ENCODE measurements at places on chromosomes 1 and 21.

GRCh38 chr21:31395268-31395667, 51.2 kb upstream of the TIAM1 start:
- no peak for DNase-seq

GRCh38 chr1:41963636-41964035, 44.9 kb upstream of the HIVEP3 start:
- no peak for DNase-seq

- DNase-seq: no peak
Observed at GRCh38 chr1:83931658-83932253, 67.2 kb downstream of the TTLL7 start.

DNA sequence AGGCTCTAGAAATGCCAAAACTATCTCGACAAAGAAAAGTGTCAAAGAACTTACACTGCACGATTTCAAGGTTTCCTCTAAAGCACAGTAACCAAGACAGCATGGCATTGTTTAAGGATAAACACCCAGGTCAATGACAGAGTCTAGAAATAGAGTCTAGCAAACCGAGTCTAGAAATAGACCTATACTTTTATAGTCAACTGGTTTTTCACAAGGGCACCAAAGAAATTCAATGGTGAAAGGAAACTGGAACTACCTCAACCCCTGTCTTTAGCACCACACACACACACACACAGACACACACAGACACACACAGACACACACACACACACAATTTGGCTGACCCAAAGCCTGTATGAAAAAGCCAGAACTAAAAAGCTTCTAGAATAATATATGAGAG, 67.1 kb upstream of the PGBD5 start:
- no peak for DNase-seq

- DNase-seq: no peak
Observed at GRCh38 chr1:18348354-18348753, 132.4 kb upstream of the KLHDC7A start.

DNA sequence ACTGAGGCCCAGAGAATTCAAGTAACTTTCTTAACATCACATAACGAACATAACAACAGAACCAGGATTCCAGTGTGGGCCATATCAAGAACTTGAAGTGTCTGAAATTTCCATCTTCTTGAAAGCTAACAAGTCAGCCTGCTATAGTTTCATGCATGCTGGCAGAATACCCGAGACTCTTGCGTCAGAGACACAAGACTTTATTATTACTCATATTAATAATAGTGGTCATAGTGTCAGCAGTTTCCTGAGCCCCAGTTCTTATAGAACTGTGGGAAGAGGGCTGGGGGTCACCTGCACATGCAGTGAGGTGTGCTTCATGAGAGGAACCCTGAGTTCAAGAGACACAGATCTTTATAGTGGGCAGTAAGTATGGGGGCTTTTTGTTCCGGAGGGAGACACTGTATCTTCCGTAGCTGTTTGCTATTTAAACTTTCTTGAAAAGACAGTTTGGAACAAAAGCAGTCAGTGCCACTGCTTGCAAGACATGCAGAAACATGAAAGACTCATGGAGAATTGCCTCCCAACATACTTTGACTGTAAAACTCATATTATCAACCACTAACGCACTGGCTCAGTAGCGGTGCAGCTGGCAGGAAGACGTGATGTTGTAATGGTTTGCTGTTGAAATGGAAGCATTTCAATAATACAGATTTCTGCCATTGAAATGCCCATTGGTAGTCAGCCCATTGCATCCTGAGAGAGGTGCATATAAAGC, 339.2 kb downstream of the ADGRL2 start:
- DNase-seq: no peak

- no peak for DNase-seq
Observed at GRCh38 chr1:47023268-47024140, at the start of gene CYP4X1. CYP4X1 (plus strand) TSS chr1:47023669; CDS start chr1:47023818, 149 bp downstream.

DNA sequence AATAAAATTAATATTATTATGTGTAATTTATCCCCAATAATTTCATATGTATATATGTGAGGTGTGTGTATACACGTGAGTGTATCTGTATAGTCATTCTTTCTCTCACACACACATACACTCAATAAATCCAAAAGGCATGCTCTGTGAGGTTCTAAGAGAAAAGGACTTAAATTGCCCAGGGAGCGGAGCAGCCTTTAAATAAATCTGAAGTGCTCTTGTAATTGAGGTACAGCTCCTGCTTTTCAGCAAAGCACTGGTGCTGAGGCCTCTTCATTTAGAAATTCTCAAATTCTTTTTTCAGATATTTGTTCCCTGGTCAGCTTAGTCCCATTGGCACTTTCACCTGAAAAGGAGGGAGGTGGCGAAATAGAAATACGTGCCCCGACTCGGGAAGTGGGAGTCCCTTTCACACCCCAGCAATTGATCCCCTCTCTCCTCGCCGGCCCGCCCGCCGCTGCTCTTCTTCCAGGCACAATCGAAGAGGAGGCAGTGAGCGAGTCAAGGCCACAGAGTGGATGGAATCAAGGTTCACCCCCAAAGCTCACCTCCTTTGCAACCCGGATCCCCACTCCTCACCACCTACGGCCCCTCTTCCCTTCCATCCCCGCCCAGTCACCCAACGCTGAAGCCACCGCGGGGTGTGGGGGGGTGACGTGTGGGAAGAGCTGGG, 944 bp downstream of the PLPPR5 start:
- no peak for DNase-seq

GRCh38 chr1:234114648-234115307, 210.3 kb downstream of the SLC35F3 start:
- no peak for DNase-seq

- no peak for DNase-seq
Observed at GRCh38 chr1:38044221-38045215, 2.1 kb downstream of the POU3F1 start.

DNA sequence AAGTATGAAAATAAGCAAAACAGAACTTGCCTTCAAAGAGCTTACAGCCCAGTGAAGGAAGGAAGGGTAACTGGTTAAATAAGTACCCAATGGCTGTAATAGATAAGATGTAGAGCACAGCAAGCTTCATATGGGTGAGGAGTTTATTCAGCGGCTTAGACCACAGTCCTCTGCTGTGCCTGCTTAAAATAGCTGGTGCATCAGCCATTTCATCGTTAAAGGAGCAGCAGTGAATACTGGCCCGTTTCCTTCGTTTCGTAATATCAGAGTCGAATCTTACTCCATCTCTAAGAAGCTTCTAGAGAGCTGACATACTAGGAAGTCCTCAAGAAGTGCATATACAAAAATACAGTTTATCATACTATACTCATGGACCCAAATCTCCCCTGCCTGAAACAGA, 286.5 kb downstream of the NFIA start:
- no peak for DNase-seq

DNA sequence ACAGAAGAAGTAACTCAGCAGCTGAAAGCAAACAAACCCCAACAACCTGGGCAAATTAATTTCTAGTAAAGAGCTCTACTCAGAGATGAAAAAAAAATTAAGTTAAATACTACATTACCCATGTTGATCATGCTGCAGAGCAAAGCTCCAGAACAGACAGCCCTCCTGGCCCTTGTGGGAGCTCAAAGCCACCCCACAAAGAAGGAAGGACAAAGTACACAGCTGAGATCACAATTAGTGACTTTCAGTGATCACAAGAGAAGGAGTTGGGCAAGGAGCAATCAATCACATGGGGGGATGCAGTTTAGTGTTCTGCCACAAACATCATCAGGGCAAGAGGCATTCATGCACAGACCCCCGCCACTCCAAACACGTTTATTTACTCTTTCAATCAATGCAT, 114.2 kb downstream of the DAB1 start:
- DNase-seq: no peak

DNA sequence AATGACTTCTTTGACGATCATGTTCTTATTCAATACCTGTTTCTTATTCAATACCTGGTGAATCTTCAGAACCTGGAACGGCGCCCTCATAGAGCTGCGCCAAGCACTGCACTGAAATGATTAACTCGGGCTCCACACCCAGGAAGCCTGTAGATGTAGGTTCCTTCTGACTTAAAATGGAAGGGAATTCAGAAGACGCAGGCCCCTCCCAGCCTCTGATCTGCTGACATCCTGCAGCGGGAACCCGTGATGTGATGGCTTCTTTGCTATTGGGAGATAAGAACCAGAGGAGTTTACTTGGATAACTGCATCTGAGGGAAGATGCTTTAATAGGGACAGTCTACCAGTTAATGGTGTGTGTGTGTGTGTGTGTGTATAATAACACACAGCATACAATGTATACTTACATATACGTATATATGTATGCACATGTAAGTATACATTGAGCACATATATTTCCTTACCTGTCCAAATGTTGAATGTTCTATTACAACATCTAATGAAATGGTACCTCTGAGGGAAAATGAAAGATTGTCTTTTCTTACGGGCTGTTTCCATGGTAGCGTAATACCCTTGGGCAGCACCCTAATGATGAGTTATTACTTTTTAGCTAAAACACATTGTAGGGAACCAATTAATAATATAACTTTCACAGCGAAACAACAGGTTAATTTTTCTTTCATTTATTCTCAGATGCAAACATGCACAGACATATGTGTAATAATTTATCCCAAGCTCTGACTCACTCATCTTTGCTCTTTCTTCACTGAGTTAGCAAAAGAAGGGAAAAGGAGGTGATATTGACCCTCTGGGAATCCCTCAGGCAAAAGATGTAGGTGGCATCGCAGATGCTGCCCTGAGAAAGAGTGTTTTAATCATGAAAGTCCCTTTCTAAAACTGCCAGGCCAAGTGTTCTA, 379.8 kb downstream of the SIPA1L2 start:
- DNase-seq: no peak
